Esophagus squamous epithelium (tissue), 5 donors: ENCODE measurements at places on chromosomes 12 and 14.

DNA sequence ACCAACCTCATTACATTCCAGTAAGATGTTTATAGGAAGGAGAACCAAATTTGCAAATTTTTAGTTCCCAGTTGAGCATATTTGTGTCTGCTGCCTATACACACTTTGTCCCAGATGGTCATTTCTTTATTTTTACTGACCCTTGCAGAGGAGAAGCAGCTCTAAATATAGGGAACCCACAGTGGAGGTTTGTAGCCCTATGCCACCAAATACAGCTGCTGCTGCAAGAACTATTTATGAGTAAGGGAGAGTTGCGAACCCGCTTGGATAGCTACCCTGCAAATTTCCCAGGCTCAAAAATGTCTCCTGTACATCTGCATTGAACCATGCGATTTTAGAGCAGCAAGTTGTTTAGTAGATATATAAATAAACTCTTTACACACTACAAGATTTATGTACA lies 48.2 kb downstream of the NAV3 start:
- DNase-seq: no peak

DNA sequence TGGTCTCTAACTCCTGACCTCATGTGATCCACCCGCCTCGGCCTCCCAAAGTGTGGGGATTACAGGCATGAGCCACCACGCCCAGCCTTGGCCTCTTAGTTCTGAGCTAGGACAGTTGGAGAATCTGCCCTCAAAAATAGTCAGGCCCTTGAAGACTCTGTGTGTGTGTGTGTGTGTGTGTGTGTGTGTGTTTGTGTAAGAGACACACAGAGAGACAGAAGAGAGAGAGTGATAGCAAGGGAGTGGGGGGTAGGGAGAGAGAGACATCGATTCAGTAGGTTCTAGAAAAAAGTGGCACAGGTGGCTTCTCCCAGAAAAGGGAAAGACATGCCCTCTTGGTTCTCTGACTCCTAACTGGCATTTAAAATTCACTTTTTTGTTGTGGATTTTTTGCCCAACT lies 5.4 kb downstream of the HNF1A start:
- DNase-seq: no peak

- no peak for DNase-seq
Measured at GRCh38 chr14:22039938-22040780, 366.5 kb upstream of the OR4E1 start.

DNA sequence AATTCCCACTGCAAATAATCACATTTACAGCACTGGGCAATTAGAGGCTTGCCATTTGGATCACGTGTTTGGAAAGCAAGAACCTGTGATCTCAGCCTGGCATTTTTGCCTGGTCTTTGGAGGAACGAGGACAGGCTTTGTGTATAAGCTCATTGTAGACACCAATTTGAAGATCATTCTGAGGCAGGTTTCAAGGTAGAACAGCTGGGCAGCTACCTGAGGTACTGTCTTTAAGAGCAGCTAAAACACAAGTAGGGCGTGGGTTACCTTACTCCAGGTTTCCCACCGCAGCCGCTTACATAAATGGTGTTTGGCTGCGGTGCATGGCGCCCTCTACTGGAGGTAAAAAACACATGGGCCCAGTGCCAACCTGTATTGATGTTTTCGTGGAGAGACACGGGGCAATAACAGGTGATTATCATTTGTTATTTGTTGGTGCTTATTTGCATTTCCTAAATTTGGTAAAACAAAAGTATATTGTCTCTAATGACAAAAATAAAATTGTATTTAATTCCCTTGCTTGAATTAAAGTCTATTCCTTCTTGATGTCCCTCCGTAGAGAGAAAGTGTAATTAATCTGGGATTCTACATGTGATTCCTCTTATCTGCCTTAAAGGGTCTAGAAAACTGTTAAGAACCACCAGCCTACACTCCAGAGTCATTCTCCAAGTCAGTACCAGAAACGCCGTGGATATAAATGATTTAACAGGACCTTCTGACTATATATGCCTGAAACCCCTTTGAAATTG lies 69.7 kb downstream of the SVOP start:
- no peak for DNase-seq

GRCh38 chr14:104986487-104987164 lies 1.0 kb downstream of the CLBA1 start:
- no peak for DNase-seq

- no peak for DNase-seq
Measured at GRCh38 chr12:56522411-56523193, 982 bp downstream of the RBMS2 start.

GRCh38 chr12:110310763-110311162 lies 29.7 kb downstream of the ATP2A2 start:
- no peak for DNase-seq

DNA sequence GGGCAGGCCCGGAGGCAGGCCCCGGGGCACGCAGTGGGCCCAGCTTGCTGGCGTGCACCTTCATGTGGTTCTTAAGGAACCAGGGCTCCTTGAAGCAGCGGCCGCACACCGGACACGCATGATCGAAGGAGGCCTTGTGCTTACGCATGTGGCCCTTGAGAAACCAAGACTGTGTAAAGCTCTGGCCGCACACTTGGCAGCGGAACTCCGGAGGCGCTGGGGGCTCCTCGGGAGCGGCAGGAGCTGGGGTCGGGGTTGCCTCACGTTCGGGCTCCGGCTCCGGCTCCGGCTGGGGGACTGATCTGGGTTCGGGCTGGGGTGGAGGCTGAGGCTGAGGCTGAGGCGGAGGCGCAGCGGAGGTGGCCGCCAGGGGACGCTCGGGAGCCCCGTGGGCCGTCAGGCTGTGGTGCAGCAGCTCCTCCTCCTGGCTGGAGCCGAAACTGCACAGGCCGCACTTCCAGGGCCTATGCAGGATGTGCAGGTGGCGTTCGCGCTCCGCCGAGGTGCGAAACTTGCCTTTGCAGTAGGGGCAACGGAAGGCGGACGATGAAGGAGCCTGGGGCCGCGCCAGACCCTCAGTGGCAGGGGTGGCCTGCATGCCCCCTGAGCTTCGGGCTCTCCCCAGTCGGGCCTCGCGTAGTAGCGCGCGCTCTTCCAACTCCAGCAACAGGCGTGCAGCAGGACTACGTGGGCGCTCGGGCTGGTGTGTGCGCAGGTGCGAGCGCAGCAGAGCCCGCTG lies 6.0 kb downstream of the ZNF219 start:
- no peak for DNase-seq

- no peak for DNase-seq
Measured at GRCh38 chr12:29551812-29552211, 54.3 kb upstream of the OVCH1 start.

- DNase-seq: no peak
Measured at GRCh38 chr12:88391556-88391955, 188.7 kb downstream of the KITLG start.

DNA sequence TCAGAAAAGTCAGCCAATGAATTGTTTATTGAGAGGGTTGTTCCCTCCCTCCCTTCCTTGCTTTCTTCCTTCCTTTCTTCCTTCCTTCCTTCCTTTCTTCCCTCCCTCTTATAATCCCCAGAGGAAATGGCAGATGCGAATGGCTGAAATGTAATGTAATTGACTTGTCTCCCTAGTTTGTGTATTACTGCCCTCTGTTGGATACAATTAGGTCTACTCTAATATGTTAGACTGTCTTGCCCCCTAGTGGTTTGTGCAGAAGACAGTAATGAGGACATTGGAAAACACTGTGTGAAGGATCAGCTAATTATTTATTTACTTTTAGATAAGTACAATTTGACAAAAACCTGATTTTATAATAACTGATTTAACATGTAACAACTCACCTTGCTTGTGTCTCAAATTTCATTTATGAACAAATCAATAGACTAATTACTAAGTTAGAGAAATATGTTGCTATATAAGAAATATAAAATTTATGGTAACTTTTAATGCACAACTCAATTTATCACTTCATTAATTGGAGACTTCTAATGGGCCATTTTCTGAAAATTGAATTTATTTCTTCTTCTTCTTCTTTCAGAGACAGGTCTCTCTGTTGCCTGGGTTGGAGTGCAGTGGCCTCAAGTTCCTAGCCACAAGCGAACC lies 229.8 kb upstream of the LRIG3 start:
- DNase-seq: no peak

DNA sequence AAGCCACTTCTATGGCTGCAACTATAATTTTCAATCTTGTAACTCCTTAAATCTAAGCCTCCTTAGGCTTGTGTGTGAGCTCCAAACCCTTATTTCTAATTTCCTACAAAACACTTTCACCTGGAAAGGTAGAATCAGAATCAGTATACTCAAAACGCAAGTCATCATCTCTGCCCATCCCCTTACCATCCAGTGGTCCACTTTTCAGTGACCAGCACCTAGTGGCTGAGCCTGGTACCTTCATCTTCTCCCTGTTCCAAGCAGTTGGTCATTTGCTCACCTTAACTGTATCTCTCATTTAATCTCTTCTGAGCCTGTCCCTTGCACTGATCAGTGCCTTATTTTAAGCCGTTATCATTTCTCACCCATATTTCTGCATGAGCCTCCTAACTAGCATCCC lies 107.9 kb downstream of the PPM1H start:
- no peak for DNase-seq

GRCh38 chr12:76444408-76444984 lies 96.3 kb upstream of the BBS10 start:
- DNase-seq: no peak

DNA sequence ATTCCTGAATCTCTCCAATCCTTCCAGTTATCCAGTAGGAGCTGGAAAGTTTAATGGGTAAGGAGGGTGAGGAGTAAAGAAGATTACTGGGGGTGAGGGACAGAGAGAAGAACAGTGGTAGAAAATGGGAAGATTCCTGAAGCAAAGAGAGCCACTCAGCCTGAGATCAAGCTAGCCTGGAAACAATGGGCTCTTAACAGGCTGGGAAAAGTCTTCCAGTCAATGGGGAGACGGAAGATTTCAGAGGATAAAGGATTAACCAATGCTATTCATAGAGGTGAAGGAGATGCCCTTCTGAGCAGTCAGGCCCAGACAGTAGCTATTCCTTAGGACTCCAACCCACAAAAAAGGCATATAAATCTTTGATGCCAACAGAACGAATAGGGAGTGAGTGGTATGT lies 14.8 kb downstream of the GDF11 start:
- DNase-seq: no peak

- no peak for DNase-seq
Measured at GRCh38 chr12:45220363-45220931, 4.6 kb downstream of the ANO6 start.

DNA sequence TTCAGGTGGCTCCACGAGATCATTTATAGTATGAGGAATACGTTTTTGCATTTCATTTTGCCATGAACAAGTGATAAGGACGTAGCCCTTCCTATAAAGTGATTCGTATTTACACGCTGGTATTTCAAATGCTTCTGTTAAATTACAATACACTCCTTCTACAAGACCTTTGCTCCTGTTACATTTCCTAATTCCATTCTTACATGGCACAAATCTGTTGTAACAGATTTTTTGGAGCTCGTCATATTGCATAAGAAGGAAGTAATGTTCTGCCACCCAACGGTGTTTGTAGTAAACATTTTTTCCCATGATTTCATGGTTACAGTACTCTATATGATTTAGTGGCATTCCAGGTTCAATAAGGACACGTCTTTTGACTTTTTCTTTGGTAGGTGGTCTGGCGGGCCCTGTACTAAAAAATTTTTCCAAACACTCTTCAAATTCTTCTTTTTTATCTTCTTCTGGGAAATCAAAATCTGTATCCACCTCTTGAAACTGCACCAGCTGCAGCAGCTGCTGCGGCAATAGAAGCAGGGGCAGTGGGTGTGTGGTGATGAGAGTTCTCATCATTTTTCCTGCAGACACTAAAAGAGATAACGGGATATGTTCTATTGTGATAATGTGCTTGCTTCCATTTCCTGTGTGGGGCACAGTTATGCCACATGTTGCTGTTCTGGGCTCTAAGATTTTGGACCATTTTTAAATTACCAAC lies 4.2 kb downstream of the RNASE9 start:
- DNase-seq: no peak

- no peak for DNase-seq
Measured at GRCh38 chr12:69167648-69168165, 71.7 kb upstream of the CPSF6 start.

- DNase-seq: no peak
Measured at GRCh38 chr12:120851944-120852343, 52.2 kb downstream of the SPPL3 start.

- DNase-seq: no peak
Measured at GRCh38 chr14:76465664-76466063, 89.7 kb downstream of the ESRRB start.

DNA sequence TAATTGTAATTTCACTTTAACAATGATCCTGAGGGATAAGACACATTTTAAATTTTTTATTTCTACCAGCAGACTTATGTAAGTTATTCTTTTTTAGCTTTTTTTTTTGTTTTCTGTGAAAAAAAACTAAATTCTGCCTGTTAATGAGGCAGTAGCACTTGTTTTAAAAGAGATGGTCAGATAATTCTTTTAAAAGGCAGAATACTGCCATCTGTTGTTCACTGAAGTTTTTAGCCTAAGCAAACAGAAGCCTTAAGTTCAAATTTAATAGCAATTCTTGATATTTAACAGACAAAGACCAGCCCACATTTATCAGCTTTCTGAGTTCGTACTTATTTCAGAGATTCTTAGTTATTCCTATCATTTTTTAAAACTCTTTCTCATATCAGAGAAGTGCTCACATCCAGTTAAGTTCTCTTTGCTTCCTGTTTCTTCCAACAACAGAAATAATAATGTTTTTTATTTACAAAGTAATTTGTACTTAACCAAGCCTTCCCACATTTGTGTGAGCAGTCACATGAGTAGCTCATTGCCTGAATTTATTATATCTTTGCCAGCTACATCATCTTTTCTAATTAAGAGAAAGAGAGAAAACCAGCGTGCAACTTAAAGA lies 93.4 kb upstream of the SLCO1C1 start:
- no peak for DNase-seq

DNA sequence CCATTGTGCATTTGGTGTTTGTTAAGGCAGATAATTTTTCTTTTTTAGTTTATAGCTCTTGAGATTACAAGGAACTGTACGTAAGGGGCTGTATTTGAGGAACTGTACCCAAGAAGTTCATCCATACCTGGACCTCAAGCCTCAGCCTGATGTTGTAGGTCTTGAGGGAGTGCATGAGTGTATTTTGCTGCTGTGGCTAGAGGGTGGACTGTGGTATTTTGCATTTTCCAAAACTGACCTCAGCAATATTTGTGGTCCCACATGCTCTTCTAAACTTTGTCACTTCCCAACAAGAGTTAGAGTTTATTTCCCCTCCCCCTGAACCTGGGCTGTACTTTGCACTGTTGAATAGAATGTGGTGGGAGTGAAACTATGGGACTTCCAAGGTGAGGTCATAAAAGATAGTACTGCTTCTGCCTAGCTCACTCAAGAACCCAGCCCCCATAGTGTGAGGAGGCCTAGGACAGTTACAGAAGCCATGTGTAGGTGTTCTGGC lies 42.2 kb upstream of the FBXO33 start:
- no peak for DNase-seq

GRCh38 chr12:11601647-11602046 lies 47.8 kb upstream of the ETV6 start:
- no peak for DNase-seq

- DNase-seq: no peak
Measured at GRCh38 chr12:15691388-15691787, 97.8 kb downstream of the EPS8 start.

- no peak for DNase-seq
Measured at GRCh38 chr12:12786706-12787601, 1.5 kb downstream of the APOLD1 start.

- no peak for DNase-seq
Measured at GRCh38 chr12:21644516-21644915, 13.1 kb downstream of the LDHB start.
